ENCODE measurements at places on chromosomes 4 and X.
A peak's percentile ranks its signal among the peaks of the same experiment; 100 is the strongest.

- DNase-seq = peak; percentile 35
Measured at GRCh38 chr4:96166806-96167205, 326.9 kb downstream of the PDHA2 start.

DNA sequence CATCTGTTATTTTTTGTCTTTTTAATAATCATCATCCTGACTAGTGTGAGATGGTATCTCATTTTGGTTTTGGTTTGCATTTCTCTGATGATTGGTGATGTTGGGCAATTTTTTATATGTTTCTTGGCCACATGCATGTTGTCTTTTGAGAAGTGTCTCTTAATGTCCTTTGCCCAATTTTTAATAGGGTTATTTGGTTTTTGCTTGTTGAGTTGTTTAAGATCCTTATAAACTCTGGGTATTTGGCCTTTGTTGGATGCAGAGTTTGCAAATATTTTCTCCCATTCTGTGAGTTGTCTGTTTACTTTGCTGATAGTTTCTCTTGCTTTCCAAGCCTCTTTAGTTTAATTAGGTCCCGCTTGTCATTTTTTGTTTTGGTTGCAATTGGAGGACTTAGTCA is 152.1 kb upstream of the MED14 start:
- DNase-seq = no peak

- no peak for DNase-seq
Measured at GRCh38 chrX:78957049-78957767, 12.0 kb downstream of the P2RY10 start.

DNA sequence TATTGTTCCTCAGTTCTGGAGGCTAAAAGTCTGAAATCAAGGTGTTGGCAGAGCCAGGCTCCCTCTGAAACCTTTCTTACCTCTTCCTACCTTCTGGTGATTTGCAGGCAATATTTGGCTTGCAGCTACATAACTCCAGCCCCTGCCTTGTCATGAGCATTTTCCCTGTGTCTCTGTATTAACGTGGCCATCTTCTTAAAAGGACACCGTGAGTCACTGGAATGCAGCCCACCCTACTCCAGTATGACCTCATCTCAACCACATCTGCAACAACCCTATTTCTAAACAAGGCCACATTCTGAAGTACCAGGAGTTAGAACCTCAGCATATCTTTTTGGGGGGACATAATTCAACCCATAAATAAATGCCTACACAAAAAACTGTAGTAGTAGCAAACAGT is 40.7 kb downstream of the FANCB start:
- DNase-seq = peak; percentile 26

DNA sequence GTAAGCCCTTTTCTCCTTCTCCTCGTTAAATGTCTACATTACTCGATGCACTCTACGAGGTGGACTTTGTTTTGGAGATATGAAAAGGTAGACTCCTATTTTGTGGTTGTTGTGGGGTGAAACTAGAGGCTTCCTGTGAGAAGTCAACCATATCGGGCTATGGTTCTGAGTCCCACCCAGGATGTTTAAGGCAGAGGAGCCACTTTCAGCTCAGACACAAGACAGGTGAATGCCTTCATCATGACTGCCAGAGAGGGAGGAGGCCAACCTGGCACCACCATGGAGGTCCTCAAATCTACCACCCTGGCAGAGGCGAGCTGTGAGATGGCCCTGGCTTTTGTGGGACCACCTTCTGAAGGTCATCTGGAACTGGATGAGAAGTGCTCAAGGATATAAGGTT is 154.4 kb upstream of the KLF3 start:
- DNase-seq = no peak

GRCh38 chrX:150558424-150558823 is 10.0 kb upstream of the MTM1 start:
- DNase-seq = no peak

Data from fibroblast of pulmonary artery (primary cell).